ENCODE measurements at places on chromosomes 12 and 14. TPM values are rescaled to one million over a fixed set of nuclear protein-coding genes. Genes with fewer than 3 reads are reported as not detected.
A peak's percentile ranks its signal among the peaks of the same experiment; 100 is the strongest.

The PAPLN gene
- total RNA-seq, result 5.0 TPM

The TAS2R10 gene
- total RNA-seq, result not detected

The GLT1D1 gene
- total RNA-seq, result 4.9 TPM

The SPTB gene
- 204 TPM for total RNA-seq

The POTEM gene
- not detected for total RNA-seq

The SRRM4 gene
- not detected for total RNA-seq

The NANOG gene
- total RNA-seq, result not detected

The TEX22 gene
- not detected for total RNA-seq

The EPS8 gene
- total RNA-seq, result 36.0 TPM

The NUAK1 gene
- total RNA-seq, result 34.5 TPM

The AMN1 gene
- 14.9 TPM for total RNA-seq

The STYK1 gene
- 0.12 TPM for total RNA-seq

The OR6C2 gene
- total RNA-seq, result not detected

- no peak for DNase-seq
These were observed 477 bp downstream of the OAS3 start for GRCh38 chr12:112938751-112939150.

- no peak for DNase-seq
These were observed 880.9 kb downstream of the BCL11B start for GRCh38 chr14:98391061-98391460.

GRCh38 chr12:1053690-1054089 is 62.7 kb downstream of the ERC1 start:
- no peak for DNase-seq

- no peak for DNase-seq
These were observed 68.5 kb downstream of the RNF34 start for GRCh38 chr12:121468499-121468801.

GRCh38 chr14:37587131-37587803 is 7.8 kb downstream of the FOXA1 start:
- no peak for DNase-seq

GRCh38 chr12:67780580-67781084 is 132.1 kb downstream of the DYRK2 start:
- no peak for DNase-seq

- no peak for DNase-seq
These were observed 323.8 kb downstream of the BCAT1 start for GRCh38 chr12:24625103-24625502.

DNA sequence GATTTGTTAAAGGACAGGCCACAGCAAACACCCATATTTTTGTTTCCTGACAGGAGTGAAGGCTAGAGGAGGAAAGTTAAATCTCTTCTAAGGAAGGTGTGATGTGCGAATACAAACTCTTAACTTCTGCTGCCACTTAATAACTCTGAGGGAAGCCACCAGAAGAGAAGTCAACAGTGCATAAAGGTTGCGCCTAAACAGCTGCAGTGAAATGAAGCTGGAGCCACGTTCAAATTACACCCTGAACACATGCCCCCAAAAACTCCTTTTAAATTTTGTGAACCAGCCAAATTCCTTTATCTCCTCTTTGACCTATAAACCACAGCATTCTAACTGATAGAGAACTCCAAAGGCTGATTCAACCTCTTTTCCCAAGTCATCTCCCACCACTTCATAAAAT is 22.4 kb downstream of the DENND5B start:
- DNase-seq, result no peak

DNA sequence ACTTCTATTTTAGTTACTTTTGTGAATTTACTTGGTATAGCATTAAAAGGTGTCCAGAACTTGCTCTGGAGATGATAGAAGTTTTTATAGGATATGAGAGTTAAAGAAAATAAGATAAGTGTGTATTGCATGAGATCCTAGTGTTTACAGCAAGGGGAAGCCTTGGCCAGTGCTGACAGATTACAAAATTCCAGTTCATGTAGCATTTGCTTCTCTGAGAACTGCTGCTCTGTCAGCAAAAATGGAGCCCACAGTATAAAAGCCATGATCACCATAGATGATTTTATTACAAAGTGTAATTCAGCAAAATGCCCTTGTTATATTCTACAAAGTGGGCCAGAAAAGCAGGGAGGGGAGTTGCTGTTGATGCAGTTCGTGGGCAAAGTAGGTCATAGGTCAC is 40.0 kb upstream of the ATF1 start:
- no peak for DNase-seq

GRCh38 chr12:6643569-6644256 is 3.5 kb downstream of the ACRBP start:
- DNase-seq, result no peak

GRCh38 chr12:19251481-19252132 is 122.1 kb downstream of the PLEKHA5 start:
- no peak for DNase-seq

DNA sequence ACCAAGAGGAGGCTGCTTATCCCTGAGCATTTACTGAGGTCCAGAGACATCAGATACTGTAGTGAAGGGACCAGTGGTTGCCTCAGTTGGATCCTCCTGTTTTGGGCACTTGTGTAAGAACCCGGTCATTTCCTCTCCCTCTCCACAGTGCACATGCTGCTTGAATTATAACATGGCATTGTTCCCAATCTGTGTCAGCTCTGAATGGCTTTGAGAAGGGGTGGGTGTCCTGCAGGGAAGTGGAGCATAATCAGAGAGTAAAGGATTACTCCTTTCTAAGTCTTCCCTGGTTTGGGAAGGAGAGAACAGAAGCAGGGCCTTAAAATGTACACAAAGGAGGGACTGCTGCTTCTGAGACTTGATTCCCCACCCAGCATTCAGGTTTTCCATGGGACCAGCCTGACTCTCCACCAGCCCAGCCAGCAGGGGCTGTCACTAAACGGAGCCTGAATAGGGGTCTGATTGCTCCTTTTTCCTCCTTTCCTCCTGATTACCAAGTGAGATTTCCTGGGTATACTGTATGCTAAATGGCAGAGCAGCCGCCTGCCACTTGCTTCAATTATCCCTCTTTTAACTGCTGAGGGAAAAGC is 78.4 kb downstream of the NRXN3 start:
- no peak for DNase-seq

GRCh38 chr14:89813617-89814031 is 140.9 kb downstream of the EFCAB11 start:
- no peak for DNase-seq

GRCh38 chr12:99087278-99087677 is 442.2 kb downstream of the APAF1 start:
- no peak for DNase-seq

GRCh38 chr12:30908076-30908721 is 18.3 kb upstream of the TSPAN11 start:
- no peak for DNase-seq

GRCh38 chr12:1115484-1116231 is 124.6 kb downstream of the ERC1 start:
- DNase-seq, result no peak

GRCh38 chr12:68458866-68459265 is 126.7 kb upstream of the MDM1 start:
- no peak for DNase-seq

- no peak for DNase-seq
These were observed 1.4 kb downstream of the PLD4 start for GRCh38 chr14:104925855-104926609.

DNA sequence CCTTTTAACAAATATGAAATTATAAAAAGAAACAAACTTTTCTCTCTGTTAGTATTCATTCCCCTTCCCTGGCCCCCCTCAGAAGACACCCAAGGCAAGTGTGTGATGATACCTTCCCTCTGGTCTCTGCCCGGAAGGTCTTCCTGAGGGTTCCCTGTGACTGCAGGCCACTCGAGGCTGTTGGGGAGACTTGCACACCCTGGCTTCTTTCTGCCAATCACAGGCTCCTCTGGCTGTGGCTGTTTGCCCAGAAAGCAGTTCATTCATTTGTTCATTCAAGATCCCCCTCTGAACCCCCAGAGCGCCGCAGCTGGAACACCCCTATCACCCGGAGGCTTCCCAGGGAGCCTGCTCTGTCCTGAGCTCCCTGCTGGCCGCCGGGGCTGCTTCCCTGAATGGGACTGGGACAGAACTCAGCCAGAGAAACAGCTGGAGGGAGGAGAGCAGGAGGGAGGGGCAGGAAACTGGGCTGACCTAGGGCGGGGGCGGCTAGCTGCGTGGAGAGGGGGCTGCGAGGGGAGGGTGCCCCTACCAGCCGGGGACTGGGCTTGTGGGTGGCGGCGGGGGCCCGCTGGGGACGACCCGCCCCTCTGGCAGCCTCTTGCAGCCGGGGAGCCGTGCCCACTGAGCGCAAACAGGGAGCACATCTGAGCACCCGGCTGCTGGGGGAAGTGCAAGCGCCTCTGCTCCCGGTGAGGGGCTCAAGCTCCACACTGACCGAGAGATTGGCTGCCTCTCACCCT is at the start of gene CMKLR1:
TSS of gene CMKLR1 (minus strand) at position 397 of the 743 bp plus-strand sequence. CDS start 45,720 bp downstream, outside the sequence.
- peak; percentile 31 for DNase-seq

DNA sequence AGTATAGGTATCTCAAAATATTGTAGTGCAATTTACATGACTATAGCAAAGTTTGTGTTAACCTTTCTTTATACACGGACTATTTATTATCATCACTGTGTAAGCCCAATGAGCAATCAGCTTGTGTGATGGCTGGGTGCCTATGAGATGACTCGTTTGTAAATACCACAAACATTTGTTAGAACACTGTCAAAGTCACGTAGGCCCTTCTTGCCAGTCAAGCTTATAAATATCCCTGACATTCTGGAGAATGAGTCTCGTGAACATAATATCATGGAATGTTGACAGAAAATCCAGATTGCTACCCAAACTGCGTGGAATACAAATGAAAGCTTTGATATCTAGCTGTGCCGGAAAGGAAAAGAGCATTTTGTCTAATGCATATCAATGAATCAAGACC is 648.3 kb upstream of the MDGA2 start:
- DNase-seq, result no peak

DNA sequence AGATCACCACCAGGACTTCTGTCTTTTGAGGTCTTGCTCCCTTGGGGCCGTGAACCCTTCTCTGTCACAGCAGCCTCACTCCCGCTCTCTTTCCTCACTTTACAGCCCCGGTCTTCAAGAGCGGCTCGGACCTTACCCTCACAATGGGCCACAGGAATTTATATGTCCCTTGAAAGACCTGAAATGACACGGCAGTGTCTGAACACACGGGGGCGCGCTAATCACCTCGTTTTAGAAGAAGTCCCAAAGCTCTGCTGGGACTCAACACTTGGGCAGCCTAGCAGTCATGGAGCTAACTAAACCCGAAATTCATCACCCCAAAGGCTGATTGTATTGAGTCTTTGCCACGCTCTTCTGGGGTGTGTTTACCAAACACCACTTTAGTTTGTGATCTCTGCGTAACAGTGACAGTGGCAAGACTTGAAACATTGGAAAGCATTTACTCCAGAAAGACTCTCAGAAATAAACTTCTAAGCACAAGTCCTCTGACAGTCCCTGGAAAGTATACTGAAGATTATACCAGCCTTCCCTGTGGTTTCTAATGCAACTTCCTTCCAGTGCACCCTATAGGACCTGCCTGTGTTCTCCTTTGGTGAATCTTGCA is 29.0 kb downstream of the SERPINA11 start:
- peak; percentile 34 for DNase-seq

GRCh38 chr14:20413744-20414082 is 412 bp upstream of the TEP1 start:
- DNase-seq, result no peak
